ENCODE measurements at places on chromosomes 3 and 15.

DNA sequence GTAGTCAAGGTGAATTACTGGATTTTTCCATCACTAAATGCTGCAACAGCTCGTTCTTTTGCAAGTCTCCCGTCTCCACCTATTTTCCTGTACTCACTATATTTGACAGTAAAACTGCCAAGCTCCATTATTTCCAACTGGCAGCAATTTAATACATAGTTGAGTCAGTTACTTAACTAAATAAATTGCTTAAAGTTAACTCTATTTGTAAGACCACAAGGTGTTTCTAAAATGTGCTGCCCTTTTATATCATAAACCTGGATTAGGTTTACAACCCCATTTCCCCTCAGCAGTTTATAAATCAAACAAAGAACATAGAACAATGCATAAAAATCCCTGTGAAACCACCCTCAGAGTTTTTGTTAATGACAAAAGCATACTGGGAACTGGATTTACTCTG is 211.4 kb upstream of the DPH6 start:
- DNase-seq: peak; percentile 26

DNA sequence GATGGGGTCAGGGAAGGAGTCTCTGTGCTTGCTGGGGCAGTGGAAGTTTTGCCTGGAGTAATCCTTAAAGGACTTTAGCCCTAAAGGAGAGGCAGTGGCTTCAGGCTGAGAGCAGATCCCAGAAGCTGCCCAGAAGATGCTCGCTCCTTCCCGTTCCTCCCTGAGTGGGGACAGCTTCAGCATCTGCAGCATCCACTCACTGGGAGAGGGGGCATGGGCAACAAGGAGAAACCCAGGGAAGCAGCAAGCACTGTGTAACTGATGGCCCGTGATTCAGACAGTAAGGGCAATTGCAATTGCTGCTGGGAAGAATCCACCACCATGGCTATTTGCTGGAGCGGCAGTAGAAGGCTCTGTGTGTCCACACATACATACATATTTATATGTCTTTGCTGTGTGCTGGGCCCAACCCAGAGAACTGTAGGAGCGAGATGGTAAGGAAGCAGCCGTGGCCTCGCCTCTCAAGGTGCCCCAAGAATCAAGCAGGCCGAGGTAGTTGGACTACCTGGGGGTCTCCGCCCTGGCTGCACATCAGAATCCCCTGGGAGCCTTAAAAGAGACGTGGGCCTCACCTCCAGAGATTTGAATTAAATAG is 5.8 kb upstream of the PAQR5 start:
- no peak for DNase-seq

- no peak for DNase-seq
Observed at GRCh38 chr3:110754212-110754916, 317.3 kb upstream of the NECTIN3 start.

DNA sequence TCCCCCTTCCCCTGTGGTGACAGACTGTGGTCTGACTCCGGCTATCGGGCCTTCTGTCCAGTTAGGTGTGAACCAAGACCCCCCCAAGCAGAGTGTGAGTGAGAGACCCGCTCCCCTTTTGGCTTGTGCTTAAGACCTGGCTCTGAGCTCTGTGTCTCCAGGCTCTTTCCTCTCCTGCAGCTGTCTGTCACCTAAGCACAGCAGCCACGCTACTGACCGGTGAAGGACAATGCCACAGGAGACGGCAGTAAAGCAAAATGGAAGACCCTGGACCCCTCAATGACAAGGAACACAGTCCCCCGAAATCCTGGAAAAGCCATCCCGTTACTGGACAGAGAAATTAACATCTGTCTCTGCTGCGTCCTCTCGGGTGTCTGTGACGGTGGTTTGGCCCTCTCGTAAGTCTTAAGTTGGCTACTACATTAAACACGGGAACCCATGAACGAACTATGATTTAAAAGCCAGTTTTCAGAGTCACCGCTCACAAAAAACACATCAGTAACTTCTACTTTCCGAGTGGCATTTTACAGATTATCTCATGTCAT is 53.7 kb downstream of the CHSY1 start:
- DNase-seq: no peak

DNA sequence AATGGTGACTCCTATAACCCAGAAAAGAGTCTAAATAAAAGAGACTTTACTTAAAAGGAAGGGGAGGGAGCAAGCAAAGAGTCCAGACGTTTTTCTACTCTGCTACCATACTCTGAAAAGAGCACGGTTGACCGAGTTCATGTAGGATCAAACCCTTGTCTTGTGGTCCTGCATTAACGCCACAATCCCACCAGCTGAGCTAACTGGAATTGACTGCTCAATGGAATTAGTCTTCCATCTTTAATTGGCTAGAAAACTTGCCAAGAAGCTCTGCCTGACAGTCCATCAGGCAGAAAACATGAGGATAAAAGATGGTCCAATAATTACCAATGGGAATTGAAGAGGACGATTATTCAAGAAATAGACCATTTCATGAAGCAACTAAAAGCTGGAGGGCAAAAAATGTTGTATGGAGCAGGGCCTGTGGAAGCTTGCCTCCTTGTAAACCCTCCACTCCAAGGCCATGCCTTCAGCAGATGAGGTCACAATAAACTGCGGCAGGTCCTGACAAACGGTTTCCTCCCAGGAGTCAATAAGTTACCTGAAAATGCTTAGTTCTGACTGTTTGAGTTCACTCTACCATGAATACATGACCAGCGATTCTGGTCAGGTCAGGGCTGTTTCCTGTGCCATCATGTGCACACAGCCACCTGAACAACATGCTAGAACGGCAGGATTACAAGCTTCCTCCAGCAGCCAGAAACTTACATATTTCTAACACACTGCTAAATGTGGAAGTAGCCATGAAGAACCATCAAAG is 35.6 kb upstream of the ARHGEF3 start:
- no peak for DNase-seq

DNA sequence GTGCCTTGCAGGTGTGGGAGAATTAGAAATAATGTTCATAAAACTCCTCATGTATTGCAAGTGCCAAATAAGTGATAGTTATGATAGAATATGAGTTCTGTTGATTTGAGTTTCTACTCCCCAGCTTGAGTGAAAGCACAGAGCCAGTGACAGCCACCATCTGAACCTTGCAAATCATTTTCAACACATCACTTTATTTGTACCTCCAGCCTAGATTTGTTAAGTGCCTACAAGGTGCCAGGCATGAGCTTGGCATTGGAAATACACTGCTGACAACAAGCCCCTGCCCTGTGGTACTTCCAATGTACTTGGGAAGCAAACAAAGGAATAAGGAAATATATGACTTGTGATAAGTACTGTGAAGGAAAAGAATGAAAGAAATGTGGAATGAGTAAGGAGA is 17.0 kb downstream of the FEZF2 start:
- DNase-seq: no peak

DNA sequence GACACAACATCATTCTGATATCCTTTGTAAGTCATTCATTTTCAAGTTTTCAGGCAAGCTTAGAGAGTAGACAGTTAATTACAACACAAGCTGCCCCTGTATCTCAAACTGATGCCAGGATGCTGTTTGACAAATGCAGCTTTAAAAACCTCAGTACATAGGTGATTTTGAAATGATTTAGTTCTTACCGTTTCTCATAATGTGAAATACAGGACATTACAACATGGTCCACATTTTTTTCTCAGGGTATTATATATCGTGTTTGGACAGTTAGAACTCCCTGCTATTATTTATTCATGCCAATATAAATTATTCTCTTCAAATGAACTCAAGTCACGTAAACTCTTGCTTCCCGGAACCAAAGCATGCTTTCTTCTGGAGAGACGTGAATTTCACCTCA is 1013.9 kb downstream of the EPHA3 start:
- no peak for DNase-seq

DNA sequence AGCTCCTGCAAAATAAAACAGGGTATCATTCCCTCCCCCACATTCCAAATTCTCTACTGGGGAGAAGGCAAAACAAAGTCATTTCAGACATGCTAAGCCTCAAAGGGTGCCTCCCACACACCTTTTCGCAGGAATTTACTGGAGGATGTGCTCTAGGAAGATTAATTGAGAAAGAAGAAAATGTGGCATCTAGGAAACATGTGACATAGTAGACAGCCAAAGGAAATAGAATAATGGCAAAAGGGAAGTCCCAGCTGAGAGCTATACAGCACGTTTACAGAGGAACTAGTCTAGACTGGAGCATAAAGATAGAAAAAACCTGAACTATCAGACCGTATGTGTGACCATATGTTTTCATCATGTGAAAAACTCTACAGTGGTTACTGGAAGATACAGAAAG is 58.8 kb upstream of the MELTF start:
- no peak for DNase-seq
